ENCODE measurements at places on chromosomes 7 and 10.

GRCh38 chr7:11331128-11332102 lies 357.7 kb downstream of the PHF14 start:
- no peak for DNase-seq

DNA sequence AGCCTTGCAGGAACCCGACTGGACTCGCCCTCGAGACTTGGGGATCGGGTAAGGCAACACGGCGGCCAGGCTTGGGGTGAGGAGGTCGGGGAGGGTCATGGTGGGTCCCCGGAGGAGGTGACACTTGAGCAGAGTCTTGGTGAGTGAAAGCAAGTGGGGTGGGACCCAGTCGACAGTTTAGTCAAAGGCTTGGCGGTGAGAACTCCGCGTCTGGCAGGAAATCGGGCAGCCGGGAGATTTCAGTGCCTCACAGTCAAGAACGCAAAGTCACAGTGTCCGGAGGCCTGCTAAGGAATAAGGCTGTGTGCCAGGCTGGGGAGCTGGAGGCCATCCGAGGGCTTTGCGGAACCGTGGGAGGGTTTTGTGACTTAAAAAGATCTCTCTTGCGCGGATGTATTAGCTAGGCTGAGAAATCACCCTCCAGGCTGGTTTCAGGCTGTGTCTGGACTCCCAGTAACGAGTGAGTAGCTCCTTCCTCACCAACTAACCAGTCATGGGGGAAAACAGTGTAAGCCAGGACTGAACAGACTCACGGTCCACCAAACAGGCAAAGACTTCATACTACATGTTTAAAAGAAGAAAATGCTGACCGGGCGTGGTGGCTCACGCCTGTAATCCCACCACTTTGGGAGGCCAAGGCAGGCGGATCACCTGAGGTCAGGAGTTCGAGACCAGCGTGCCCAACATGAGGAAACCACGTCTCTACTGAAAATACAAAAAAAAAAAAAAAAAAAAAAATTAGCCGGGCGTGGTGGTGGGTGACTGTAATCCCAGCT lies 613 bp downstream of the AP5Z1 start:
- DNase-seq: peak; percentile 55

DNA sequence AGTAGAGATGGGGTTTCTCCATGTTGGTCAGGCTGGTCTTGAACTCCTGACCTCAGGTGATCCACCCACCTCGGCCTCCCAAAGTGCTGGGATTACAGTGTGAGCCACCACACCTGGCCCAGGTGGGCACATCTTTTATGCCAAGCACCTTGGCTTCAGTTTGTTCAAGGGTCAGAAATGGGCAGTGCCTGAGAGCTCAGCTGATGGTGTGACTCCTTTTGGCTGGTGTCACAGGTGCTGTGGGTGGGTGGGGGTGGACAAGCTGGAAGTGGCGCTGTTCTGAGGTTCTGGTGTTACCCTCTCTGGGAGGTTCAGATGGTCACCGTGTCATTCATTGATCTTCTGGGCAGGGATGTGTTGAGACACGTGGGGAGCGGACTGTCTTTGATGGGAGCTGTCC lies 11.5 kb downstream of the ADCY1 start:
- no peak for DNase-seq

DNA sequence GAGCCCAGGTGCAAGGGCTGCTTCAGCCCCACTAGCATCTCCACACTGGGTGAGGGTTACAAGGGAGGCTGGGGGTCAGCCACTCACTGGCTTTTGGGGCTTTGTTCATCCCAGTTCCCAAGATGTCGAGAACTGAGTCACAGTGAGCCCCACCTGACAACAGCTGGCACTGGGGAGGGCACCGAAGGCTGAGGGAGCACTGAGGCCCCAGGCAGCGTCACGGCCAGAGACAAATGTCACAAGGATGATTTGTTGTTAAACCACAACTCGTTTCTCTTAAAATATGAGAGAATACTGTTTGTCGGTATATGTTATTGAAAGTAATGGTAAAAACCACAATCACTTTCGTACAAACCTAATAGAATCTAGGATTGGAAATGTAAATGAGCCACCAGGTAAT lies 219.9 kb downstream of the CELF2 start:
- DNase-seq: peak; percentile 68

DNA sequence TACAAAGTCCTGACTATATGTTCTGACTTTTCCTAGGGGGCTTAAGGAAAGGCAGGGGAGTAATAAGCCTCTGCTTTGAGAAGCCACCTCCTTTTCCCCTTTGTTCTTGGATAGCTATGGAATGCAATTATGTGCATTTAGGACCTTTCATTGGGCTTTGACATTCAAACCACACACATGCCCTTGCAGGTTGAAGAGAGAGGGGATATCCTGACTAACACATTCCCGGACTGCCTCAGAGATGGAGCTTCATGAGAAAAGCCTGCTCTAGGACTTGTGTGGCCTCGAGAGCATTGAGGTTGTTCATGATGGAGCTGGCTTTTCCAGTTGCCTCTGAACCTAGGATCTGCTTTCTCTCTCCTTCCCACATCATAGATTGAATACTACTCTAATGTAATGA lies 694.5 kb downstream of the LRMDA start:
- no peak for DNase-seq

Data from activated CD4-positive, alpha-beta T cell treated with anti-CD3 and anti-CD28 coated beads, Interleukin-10, Interleukin-2, amounts not matched to agents 100 ng/mL and 50 ng/mL, durations not matched to agents 16 hours and 8 hours (primary cell).